ENCODE measurements at places on chromosomes 2 and 18.
A peak's percentile ranks its signal among the peaks of the same experiment; 100 is the strongest.

GRCh38 chr2:212918336-212918735 is 233.1 kb downstream of the IKZF2 start:
- DNase-seq = no peak

- no peak for DNase-seq
Measured at GRCh38 chr2:178913049-178913441, 105.8 kb upstream of the TTN start.

DNA sequence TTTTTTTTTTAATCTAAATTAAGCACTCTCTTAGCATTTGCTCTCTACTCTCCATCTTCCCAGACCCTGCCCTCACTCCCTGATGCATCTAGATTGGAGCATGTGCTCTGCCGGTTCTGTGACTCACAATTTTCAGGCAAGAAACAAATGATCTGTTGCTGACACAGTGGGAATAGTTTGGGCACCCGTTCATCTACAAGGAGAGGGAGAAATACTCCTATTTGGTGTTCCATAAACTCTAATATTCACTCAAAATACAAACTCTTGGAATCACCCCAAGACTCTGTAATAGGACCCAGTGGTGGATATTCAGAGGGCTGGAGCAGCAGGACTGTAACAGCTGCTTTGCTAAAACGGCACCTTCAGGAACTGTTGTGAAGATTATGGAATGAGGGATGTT is 37.1 kb upstream of the LINC00305 start:
- DNase-seq = no peak

- DNase-seq = no peak
Measured at GRCh38 chr2:173452416-173452815, 97.7 kb downstream of the CDCA7 start.

DNA sequence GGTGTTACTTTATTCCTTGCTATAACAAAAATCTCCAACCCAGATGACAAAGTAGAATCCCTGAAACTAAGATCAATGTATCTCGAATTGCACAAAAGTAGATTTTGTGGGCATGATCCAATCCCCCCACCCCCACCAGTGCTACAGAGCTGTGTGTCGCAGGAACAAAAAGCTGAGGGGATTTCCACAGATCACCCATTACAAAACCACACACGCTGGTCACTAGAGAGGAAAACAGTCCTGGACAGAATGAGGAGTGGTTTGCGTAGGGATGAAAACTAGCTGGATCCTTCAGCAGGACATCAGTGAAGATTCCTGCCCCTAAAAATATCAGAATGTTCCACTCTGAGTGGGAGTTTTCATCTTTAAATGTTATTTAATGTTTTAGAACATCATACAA is 165.3 kb upstream of the STK17B start:
- DNase-seq = no peak

GRCh38 chr2:105903051-105903674 is 158.5 kb downstream of the NCK2 start:
- no peak for DNase-seq

- DNase-seq = no peak
Measured at GRCh38 chr2:162711832-162712540, 126.6 kb downstream of the KCNH7 start.

- no peak for DNase-seq
Measured at GRCh38 chr2:117858892-117859531, 44.5 kb downstream of the DDX18 start.

- DNase-seq = peak; percentile 62
Measured at GRCh38 chr2:209425471-209426071, 1.7 kb downstream of the MAP2 start.

GRCh38 chr2:227164763-227165291 is 403 bp downstream of the COL4A3 start:
- DNase-seq = no peak

DNA sequence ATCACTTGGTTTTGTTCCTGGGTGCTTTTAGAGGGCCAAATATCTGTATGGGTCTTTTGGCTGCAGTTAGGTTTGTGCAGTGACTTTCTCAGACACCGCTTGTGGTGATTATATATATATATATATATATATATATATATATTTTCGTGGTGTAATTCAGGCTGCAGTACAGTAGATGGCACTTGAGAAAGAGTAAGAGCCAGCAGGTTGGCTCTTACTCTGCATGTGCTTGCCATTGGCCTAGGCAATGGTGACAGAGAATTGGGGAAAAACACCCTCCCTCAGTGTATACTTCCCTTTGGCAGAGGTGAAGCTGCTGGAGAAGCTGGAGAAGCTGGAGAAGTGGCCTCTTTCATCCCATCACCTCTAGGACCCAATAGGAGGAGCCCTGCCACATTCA is 22.2 kb upstream of the MYL1 start:
- DNase-seq = no peak

DNA sequence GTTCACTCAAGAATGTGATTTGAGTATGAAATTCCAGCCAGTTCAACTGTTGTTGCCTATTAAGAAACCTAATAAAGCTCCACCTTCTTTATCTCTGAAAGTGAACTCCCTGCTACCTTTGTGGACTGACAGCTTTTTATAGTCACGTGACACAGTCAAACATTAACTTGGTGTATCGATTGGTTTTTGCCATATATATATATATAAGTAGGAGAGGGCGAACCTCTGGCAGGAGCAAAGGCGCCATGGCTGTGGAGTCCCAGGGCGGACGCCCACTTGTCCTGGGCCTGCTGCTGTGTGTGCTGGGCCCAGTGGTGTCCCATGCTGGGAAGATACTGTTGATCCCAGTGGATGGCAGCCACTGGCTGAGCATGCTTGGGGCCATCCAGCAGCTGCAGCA is at the start of gene UGT1A1:
TSS of gene UGT1A1 (plus strand) at position 228 of the 400 bp plus-strand sequence. CDS start at position 246, 18 bp downstream.
- no peak for DNase-seq

DNA sequence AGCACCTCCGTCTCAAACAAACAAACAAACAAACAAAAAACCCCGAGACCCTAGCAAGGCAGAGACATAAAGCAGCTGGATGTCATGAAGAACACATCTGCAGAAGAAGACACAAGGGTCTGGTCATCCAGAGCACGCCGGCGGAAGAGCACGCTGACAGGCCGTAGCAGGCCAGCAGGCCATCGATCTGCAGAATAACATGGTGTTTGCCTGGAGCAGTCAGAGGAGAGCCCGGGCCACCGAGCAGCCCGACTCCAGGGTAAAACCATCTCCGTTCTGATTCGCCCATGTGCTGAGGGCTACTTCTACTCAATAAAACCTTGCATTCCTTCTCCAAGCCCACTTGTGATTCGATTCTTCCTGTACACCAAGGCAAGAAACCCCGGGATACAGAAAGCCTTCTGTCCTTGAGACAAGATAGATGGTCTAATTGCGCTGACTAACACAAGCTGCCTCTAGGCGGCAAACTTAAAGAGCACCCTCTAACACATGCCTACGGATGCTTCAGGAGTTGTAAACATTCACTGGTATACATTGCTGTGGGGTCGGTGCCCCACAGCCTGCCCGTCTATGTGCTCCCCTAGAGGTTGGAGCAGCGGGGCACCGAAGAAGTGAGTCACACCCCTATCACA is 549.8 kb upstream of the NRXN1 start:
- no peak for DNase-seq

GRCh38 chr2:28752631-28753376 is 1.2 kb downstream of the PPP1CB start:
- no peak for DNase-seq

GRCh38 chr2:163182764-163183354 is 344.3 kb upstream of the KCNH7 start:
- peak; percentile 7 for DNase-seq

GRCh38 chr2:15169326-15170069 is 391.6 kb downstream of the NBAS start:
- peak; percentile 91 for DNase-seq

DNA sequence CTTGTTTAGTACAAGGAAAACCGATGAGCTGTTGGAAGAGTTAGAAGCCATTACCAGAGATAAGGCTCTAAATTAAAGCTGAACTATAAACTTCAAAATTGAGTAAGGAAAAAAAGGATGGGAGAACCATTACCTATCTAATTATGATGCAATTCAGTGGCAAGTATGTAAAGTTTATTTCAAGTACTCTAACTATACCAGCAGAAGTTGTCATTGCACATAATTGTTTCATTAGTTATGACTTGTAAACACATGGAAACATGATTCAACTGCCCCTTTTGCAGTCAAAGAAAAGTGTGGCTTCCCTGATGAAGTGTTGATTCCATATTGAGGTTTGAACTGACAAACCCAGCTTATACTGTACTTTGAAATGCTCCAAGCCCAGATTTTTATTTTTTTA is 324.1 kb upstream of the KCNJ3 start:
- DNase-seq = no peak

DNA sequence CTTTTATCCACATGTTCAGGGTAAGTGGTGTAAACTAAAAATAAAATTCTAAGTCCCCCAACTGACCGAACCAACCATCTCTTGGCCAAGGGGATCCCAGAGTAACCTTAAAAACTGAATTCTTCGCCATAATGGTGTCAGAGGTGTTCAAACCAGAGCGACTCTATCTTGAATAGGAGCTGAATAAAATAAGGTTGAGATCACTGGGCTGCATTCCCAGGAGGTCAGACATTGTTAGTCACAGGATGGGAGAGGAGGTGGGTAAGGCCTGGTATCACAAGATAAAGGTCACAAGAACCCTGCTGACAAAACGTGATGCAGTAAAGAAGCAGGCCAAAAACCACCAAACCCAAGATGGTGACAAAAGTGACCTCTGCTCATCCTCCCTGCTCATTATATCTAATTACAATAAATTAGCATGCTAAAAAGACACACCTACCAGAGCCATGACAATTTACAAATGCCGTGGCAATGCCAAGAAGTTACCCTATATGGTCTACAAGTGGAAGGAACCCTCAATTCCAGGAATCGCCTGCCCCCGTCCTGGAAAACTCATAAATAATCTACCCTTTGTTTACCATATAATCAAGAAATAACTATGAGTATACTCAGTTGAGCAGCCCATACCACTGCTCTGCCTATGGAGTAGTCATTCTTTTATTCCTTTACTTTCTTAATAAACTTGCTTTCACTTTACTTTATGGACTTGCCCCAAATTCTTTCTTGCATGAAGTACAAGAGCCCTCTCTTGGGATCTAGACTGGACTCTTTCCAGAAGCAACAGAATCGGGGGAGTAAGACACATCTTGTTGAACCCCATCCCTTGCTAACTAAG is 302.4 kb downstream of the STK39 start:
- DNase-seq = no peak

GRCh38 chr2:183825710-183826109 is 701.5 kb downstream of the NUP35 start:
- no peak for DNase-seq

- no peak for DNase-seq
Measured at GRCh38 chr2:223868005-223868404, 30.6 kb upstream of the AP1S3 start.

GRCh38 chr2:191844706-191845105 is 2.2 kb downstream of the CAVIN2 start:
- DNase-seq = no peak

DNA sequence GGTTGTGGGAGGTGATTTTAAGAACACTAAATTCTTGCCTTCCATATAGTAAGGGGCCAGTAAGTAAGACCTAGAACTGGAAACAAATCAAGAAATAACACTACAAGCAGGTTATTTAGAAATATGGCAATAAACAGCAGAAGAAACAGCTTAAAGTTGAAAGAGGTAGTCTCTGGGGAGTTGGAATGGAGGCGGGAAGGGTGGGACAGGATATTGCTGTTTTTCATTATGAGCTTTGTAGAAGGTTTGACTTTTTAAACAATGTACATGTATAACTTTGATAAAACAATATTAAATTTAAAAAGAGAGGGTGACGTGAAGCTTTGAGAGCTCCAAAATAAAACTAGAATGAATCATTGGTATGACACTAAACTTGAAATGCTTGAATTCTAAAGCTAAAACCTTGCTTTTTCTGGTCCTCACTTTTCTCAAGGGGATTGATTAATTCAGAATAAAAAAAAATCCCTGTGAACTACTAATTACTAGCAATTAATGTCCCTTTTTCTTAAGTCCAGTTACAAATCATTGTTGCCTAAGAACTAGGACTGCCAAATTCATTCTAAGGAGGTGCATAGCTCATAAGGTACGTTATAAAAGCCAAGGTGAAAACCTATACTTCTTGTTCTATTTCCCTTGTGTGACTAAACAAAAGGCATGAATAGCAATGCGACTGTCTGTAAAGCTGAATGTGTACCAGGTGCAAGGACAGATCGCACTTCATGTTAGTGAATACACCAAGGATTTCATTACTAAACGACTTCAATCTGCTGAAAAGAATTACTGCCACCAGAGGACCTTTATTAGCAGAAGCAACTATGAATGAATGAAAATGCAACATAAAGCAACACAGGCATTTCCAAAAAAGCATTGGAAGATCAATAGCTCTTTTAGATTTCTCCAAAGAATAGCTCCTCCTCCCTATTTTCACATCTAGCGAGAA is 177.5 kb downstream of the RBM43 start:
- DNase-seq = no peak

DNA sequence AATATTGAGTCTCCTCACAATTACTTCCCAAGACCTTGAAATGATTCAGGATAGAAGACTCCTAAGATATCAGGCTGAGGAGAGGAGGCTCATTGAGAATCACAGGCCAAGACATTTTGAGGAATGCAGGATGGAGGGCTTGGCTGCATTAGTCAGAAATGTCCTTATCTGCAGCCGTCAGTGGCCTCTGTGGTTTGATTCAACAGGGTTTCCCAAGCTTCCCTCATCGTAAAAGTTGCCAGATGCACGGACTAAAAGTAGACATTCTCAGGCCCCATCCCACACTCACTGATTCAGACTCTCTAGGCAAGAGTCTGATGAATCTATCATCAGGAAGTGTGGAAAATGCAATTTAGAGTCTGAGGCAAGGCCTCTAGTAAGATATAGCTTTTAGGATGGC is 34.0 kb upstream of the TMEM178A start:
- DNase-seq = peak; percentile 86

DNA sequence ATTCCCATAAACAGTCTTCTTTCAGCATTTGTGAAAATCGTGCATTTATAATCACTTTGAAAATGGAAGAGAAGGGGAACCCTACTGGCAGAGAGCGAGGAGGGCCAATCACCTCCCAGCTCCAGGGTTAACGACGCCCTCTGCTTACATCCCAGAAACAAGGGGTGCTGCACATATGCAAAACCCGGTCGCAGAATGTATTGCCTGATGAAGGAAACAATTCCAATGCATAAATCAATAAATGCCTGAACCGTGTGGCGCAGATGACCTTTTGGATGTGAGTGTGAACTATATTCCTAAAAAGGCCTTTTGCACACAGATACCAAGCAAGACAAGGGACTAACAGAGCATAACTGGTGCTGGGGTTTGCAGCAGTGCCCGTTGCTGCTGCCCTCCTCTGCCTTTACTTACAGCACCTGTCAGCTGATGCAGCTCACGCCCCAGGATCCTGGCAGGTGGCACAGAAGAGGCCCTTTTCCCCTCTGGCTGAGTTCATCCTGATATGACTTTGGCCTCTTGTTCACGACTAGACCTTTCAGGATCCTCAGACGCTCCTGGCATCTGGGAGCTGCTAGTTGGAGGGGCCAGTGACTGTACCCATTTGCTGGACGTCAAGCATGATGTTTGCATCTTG is 67.8 kb downstream of the MYT1L start:
- DNase-seq = no peak

GRCh38 chr2:202014318-202014717 is 19.3 kb upstream of the FZD7 start:
- no peak for DNase-seq

Data from AG08396 (cell line).